ENCODE measurements at places on chromosomes 2 and 18. TPM values are rescaled to one million over a fixed set of nuclear protein-coding genes. Genes with fewer than 3 reads are reported as not detected.

Gene RAMP1
- not detected for total RNA-seq

GRCh38 chr2:24304098-24304497 is 56.2 kb downstream of the ITSN2 start:
- DNase-seq = no peak

Gene POTEC
- total RNA-seq = not detected

Gene NYAP2
- total RNA-seq = not detected

GRCh38 chr2:170282851-170283250 is 104.9 kb downstream of the MYO3B start:
- DNase-seq = no peak

- DNase-seq = peak; percentile 17
These were observed 39.7 kb downstream of the RDH14 start for GRCh38 chr2:18520451-18521425.

DNA sequence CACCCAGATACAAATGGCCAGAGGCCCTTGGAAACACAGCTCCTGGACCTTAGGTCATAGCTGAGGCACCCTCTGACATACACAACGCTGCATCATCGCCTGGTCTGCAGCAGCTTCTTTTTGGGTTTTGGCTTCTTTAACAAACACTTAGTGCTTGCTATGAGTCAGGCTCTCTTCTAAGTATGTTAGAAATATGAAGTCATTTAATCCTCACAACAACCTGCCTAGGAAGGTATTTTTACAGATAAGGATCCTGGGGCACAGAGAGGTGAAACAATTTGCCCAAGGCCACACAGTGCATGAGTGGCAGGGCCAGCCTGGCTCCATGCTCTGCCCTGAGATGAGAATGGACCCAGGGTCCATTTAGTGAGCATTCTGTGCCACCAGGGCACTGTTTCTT is 96.6 kb downstream of the TMEM17 start:
- no peak for DNase-seq

GRCh38 chr2:237895544-237896506 is 36.4 kb downstream of the RAMP1 start:
- no peak for DNase-seq

- no peak for DNase-seq
These were observed 28.6 kb downstream of the DOCK10 start for GRCh38 chr2:225013425-225014365.

Gene WDSUB1
- total RNA-seq = 5.7 TPM

Gene CACNB4
- total RNA-seq = 0.13 TPM

Gene ADD2
- total RNA-seq = 2.6 TPM

DNA sequence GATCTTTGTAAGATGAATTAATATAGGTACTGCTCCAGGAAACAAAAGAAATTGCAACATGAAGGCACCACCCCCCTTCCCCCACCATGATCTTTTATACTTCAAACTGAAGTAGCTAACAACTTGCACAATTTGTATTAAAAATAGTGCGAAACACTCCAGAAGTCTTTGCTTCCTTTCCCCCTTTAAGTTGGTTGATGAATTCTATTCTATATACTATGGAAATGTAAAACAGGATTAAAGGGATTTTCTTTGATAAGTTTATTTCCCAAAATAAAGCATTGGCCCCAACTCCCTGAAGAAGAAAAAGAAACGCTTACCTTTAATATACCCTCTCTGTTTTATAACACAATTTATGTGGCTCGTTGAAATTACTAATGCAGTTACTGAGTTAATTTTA is 227.1 kb downstream of the ARHGAP15 start:
- DNase-seq = no peak

GRCh38 chr18:37967261-37967660 is 401.7 kb upstream of the CELF4 start:
- DNase-seq = no peak

DNA sequence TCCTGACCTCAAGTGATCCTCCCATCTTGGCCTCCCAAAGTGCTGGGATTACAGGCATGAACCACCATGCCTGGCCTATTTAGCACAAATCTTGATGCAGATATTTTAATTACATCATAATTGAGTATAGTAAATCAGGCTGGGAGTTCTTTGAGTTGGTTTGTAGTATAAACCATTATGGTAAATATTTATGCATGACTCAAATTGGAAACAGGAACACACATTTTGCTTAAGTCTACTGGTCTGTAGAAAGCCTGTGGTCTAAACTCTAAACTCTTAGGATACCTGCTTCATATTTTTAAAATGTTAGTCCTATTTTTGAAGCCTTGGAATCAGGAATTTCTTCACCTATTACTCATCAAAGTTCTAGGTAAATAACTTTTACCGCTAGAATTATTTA is 16.8 kb downstream of the ASXL3 start:
- no peak for DNase-seq

GRCh38 chr18:35582899-35583558 is 1.5 kb downstream of the GALNT1 start:
- no peak for DNase-seq

DNA sequence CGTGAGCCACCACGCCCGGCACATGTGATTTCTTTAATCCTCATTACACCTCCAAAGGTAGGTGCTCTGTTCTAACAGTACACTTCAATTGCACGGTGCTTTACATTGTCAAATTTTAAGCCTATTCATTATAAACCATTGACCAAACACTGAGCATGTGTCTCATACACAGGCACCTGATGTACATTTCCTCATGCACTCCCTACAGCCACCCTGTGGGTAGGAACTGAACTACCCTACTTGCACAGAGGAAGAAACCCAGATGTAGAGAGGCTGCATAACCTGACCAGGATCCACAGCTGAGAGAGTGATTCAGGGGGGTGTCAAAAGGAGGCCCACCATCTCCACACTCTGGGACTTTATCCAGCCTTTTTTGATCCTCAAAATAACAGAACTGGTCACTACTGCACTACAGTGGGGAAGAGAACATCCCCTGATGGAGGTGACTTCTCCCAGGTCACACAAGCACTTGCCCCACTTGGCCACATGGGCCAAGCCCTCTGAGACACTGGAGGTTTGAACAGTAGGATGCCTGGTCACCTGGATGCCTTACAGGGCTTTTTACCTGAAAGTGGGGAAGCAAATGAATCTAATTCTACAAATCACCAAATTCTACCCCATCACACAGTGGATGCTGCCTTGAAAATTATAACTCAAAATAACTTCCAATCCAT is 6.9 kb upstream of the DPYSL5 start:
- no peak for DNase-seq

- DNase-seq = no peak
These were observed 142.7 kb downstream of the KLHL14 start for GRCh38 chr18:32629981-32630700.

DNA sequence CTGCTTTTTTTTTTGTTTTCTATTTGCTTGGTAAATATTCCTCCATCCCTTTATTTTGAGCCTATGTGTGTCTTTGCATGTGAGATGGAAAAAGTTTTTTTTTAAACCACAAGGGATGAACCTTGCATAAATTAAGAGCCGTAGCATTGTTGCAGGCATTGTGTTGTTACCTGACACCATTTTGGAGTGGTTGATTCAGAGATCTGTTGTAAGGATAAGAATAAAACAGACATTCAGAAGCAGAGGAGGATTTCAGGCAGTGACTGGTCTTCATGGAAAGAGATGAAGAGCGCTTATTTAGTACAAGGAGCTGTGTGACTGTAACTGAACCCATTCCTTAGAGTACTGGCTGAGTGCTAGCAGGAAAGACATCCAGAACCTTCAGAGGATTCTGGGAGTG is 101.2 kb downstream of the LTBP1 start:
- DNase-seq = no peak

DNA sequence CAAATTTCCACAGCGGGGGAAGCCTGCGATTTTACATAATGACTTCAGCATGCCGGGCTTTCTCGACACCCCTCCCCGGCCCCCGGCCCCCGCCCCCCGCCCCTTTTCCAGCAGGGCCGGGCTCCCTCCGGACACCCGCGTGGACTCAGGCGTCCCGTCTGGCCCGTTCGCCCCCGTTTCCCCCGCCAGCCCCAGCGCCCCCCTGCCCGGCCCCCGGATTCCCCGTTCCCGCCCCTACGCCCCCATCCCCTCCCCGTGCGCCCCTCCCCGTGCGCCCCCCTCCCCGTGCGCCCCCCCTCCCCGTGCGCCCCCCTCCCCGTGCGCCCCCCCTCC is 456 bp upstream of the NFATC1 start:
- DNase-seq = no peak

DNA sequence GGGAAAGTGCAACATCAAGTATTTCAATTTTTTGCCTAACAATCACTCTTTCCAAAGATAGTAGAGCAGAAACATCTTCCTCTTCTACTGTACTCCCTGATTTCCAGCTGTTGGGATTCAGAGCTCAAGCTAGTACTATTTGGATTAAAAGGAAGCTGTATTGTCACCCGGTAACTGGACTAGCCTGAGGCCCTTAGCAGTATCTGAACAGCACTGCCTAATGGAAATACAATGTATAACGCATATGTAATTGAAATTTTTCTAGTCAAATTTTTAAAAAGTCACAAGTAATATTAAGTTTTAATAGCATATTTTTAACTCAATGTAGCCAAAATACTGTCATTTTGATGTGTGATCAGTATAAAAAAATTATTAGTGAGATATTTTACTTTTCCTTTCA is 86.2 kb downstream of the COX7A2L start:
- no peak for DNase-seq

DNA sequence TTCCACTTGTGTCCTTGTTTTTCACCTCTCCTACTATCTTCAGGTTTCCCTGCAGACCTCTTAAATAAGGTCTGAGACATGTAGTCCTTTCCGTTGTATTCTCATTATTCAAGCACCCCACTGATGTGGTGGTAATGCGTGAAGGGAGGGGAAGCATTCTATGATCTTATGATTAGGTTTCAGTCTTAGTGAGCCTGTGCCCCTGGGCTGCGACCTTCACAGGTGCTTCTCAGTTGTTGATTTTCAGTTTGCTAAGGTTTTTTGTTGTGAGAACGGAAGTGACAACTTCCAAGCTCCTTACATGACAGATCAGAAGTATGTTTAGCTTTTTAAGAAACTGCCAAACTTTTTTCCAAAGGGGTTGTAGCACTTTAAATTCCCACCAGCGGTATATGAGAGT is 41.3 kb downstream of the VPS54 start:
- DNase-seq = no peak

GRCh38 chr2:70456585-70457495 is 96.8 kb downstream of the TGFA start:
- no peak for DNase-seq

Gene CABYR
- total RNA-seq = 1.5 TPM

Gene CDH2
- total RNA-seq = 36.5 TPM

DNA sequence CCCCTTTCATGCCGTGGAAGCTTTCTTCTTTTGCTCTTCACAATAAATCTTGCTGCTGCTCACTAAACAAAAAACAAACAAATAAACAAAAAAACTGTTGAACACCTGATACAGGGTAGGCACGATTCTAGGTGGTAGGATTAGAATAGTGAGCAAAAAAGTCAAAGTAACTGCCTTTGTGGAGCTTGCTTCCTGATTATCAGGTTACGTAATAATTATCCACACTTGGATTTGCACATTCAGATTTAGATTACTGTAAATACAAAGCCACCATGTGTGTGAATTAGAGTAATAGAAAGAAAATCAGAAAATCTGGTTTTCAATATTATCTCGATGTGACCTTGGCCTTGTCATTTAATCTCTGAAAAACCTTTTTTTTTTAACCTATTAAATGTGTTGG is 307.1 kb downstream of the NRXN1 start:
- no peak for DNase-seq

Gene ZRANB3
- total RNA-seq = 5.1 TPM

Gene VWC2L
- not detected for total RNA-seq

Gene PROC
- total RNA-seq = not detected

DNA sequence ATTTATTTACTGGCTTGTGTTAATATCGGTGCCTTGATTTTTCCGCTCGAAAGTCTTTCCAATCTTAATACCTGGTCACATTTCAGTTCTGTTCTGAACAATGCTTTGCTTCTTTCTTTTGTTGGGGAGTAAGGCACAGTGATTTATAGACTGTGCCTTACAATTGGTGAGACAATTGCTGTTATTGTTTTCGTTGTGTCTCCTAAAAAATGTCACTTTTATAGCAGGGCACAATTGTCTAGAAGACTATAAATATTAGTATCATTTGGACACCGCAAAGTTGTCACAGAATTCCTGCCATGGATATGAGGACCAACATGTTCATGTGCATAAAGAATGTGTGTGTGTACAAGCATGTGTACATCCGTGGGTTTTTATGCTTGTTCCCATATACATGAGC is 231.9 kb downstream of the INSIG2 start:
- no peak for DNase-seq

Gene MC5R
- total RNA-seq = not detected

Gene MRPL30
- total RNA-seq = 44.5 TPM

- DNase-seq = no peak
These were observed 136.5 kb upstream of the HAAO start for GRCh38 chr2:42928692-42929545.

DNA sequence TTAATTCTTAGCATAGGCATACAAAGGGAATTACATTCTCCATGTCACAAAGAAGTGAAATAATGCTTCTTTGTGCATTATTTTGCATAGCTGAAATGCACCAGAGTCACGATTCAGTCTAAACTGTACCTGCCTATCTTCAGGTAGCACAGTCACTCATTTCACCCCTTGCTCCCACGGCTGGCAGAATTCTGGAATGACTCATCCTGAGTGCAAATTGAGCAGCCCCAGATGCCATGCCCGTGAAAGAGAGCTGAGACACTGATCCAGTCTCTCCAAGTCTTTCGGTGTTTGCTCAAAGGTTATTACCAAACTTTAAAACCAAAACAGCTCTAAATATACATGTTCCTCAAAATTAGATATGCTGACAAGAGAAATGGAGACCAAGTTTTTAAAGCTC is 168.3 kb upstream of the POU3F3 start:
- no peak for DNase-seq

GRCh38 chr18:9421901-9422327 is 53.4 kb upstream of the RALBP1 start:
- no peak for DNase-seq

Gene SYT4
- total RNA-seq = not detected

Gene OST4
- total RNA-seq = 398 TPM

DNA sequence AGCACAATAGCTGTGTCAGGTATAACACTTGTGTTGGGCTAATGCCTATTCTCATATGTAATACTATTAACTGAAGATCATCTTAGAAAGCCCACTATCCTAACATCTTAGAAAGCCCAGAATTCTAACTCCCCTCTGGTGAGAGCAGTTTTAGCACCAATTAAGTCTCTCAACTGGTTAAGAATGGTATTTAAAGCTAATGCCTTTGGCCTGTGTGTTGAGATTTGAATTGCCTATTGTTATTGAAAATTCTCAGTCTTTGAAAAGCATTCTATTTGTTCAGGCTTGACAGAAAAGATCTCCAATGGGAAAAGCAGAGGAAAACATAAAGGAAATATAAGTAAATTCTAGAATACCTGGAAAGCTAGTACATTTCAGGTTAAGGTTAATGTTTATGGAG is 352.5 kb downstream of the ARHGAP15 start:
- DNase-seq = no peak

Data from pulmonary artery endothelial cell (primary cell).